ENCODE measurements at places on chromosomes 16 and 17.

DNA sequence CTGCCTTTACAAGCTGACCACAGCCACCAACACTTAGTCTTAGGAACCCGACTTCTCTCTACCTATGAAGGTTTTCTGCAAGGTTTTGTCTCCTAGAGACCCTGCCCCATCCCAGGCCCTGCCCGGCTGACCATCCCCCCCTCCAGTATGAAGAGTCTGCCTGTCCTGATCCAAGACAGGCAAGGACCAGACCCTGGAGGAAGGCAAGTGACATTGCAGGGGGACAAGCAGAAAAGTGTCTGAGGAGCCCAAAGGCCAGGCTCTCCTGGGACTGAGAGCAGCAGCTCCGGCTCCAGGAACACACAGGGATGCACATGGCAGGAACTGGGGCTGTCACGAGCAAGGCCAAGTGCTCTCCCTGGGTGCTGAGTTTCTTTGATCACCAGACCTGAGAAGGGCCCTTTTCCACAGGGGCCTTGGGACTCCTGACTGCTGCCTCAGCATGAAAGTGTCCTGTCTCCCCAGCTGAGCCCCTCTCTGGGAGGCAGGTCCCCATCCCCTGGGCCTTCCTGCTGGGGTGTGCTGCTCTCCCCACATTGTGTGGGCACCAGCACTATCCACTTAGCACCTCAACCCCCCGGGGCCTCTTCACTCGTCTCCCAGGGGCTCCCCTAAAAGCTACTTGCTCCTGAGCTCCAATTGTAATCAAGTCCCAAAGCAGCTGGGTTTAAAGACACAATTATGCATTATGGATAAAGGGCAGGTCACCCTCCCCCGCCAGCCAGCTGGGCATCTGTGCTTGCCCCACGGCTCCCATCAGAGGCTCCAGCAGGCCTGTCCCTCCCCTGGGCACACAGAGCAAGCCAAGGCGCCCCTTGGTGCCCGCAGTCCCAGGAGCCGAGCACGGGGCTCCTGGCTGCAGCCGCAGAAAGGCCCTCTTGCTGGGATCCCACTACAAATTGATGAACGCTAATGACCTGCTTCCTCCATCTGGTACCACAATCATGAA, 11.6 kb upstream of the CACNG4 start:
- DNase-seq, result no peak

GRCh38 chr16:86846136-86846535, 267.8 kb downstream of the FOXL1 start:
- DNase-seq, result no peak

GRCh38 chr16:55324285-55325079, 479 bp downstream of the IRX6 start:
- DNase-seq, result no peak

DNA sequence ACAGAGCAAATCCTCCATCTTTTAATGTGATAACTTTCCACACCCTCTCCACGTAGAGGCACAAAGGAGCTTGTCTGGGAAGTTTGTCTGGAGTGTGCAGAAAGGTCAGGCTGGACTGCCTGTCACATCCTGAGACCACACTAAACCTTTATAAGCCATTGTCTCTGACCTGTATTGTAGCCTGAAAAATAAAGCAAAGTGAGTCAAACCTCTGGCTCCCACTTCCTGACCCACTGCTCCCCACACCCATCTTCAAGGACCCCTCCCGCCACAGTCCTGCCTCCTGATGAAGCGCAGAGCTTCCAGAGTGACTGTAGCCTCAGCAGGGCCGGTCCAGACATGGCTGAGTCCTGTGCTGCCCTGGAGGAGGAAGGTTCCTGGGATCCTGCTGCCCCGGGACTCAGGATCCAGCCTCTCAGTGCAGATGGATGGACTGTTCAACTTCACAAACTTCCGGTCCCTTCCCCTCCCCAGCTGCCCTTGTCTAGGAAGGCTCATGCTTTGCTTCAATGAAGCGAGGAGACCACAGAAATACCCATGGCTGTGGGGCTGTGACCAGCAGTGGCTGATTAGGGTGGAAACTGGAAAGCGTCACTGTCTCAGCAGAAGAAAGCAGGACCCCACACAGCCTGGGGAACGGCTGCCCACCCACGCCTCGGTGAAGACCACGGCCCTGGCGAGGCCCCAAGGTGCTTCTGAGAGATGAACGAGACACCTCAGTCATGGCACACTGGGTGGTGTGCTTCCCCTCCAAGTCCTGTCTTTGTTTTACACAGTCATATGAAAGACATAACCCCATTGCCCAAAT, 30.9 kb upstream of the CLEC18B start:
- DNase-seq, result no peak

GRCh38 chr17:53249036-53249435, 573.7 kb upstream of the KIF2B start:
- DNase-seq, result no peak

DNA sequence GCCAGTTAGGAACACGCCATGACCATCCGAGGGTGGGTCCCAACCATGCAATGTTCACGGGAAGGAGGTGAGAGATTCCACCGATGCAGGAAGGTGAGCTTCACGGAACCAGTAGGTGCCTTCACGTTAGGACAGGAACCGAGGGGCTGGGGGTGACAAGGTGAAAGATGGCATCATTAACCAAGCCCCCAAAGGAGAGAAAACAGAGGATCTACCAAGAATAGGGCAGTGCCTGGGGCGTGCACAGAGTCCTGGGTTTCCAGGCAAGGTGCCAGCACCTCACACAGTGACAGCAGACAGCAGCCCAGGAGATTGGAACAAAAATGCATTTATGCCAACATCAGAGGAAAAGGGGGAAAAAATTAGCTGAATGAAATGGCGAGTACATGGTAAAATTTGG, 137.9 kb downstream of the GSG1L start:
- no peak for DNase-seq

GRCh38 chr17:57665128-57665527, 80.0 kb downstream of the CCDC182 start:
- DNase-seq, result no peak

DNA sequence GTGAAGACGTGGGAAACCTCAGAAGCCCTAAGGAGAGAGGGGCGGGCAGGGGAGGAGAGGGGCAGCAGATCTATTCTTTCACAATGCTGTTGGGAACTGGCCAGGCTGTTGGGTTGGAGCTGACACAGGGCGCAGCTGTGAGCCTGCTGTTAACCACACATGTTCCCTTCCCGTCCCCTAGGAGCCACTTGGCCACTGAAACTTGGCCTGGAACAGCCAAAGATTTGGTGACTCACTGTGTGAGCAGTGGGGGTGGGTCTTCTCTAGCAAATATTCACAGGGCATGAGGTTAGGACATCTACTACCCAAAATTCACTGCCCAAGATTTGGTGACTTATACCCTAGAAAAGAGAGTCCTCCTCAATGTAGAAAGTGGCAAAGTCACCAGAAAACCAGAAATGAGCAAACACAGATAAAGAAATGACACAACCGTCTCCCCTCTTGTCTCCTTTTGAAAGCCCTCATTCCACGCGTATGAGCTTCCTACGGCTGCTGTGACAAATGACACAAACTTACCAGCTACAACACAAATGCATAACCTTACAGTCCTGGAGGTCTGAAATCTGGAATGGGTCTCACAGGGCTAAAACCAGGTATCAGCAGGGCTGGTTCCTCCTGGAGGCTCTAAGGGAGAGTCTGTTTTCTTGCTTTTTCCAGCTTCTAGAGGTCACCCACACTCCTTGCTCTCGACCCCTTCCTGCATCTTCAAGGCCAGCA, 6.3 kb downstream of the TBC1D16 start:
- peak; percentile 77 for DNase-seq

DNA sequence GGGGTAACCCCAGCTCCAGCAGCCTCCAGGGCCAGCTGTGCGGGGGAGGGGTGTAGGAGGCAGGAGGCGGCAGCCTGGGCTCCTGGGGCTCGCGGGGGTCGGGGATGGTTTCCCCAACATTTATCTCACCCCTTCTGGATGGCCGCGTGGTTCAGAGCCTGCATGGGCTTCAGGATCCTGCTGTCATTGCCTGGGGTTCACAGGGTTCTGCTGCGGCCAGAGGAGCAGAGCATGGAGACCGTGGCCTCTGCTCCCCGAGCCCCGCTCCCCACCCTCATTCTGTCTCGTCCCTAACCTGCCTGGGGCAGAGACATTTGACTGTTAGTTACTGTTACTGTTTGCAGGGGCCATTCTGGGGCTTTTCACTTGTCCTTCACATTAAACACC, 4.9 kb downstream of the MYADML2 start:
- DNase-seq, result no peak

DNA sequence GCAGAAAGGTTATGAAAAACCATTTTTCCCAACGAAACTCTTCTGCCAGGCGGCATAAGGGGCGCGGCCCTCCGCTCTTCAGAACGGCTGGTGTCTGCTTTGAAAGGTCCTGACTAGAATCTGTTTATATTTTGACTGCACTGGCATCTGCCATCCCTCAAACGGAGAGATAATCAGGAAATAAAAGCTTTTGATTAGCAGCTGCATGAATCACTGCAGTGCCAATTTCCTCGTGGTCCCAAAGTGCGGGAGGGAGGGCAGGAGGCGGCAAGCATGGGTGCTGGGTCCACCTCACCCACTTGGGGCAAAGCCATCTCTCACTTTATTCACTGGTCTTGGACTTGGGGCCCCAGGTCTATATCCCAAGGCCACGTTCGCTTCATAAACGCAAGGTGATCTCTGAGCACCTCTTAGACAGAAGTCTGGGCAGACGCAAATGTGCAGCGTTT, 49.7 kb downstream of the TBC1D16 start:
- DNase-seq, result no peak

- DNase-seq, result no peak
These were observed 203.1 kb downstream of the MSI2 start for GRCh38 chr17:57459286-57459915.

DNA sequence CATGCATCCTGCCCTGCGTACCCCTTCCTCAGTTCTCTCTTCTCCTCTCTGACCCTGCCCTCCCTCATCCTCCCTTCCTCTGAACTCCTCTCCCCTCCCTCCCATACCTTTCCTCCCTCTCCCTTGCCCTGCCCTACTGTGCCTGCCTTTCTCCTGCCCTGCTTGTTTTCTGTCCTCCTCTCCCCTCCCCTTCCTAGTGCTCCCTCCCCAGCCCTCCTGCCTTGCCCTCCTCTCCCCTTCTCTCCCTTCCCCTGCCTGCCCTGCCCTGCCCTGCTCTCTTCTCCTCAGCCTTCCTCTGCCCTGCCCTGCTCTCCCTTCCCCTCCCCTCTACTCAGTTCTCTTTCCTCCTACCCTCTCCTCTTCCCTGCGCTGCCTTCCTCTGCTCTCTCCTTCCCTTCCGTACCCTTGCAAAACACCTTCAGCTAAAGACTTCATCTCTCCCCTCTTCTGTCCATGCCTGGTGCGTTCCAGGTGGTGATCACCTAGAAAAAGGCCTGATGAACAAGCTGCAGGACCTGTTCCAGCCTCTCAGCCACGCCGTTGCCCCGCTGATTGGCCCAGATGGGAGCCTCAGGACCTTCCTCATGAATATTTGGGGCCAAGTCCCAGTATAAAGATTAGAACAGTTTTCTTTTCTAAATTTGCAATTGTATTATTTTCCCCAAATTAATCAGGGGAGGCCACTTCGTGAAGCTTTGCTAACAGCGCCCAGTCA, 290.5 kb downstream of the CPPED1 start:
- DNase-seq, result no peak

GRCh38 chr17:82343560-82343959, 10.0 kb upstream of the SECTM1 start:
- no peak for DNase-seq

- no peak for DNase-seq
These were observed 337.1 kb downstream of the CNTNAP4 start for GRCh38 chr16:76614269-76614668.

DNA sequence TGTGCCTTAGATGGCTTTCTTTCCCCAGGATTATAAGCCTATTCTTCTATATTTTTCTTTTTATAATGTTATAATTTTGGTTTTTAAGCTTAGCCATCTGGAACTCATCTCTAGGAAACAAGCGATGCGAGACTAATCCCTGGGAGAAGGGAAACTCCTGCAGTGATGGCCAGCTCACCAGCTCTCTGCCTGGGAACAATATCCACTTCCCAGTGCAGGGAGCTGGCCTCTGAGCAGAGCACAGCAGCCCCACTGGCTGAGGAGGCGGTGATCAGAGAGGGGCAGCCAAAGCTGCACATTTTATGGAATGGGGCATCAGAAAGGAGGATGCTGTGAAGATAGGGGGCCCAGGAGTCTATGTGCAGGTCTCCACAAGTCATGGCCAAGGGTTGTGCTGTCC, 183.3 kb downstream of the LGALS9B start:
- DNase-seq, result peak; percentile 33

GRCh38 chr16:27281243-27281642, 12.7 kb upstream of the NSMCE1 start:
- no peak for DNase-seq

- no peak for DNase-seq
These were observed 8.4 kb downstream of the WDR81 start for GRCh38 chr17:1732833-1733321.

DNA sequence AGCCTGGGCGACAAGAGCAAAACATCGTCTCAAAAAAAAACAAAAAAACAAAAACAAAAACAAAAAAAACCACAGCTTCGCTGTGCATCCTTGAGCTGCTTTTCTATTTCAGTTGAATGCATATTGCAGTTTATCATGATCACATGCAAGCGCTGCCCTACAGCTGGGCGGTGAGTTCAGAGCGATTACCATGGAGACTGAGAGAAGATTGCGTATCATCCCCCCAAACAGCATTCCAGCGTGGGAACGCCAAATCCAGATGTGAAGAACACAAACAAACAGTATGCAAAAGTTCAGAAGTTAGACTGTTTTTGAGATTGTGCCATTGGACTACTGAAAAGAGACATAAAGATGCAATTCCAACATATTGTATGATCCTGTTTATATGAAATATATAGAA, 15.1 kb upstream of the SLC52A1 start:
- peak; percentile 22 for DNase-seq

DNA sequence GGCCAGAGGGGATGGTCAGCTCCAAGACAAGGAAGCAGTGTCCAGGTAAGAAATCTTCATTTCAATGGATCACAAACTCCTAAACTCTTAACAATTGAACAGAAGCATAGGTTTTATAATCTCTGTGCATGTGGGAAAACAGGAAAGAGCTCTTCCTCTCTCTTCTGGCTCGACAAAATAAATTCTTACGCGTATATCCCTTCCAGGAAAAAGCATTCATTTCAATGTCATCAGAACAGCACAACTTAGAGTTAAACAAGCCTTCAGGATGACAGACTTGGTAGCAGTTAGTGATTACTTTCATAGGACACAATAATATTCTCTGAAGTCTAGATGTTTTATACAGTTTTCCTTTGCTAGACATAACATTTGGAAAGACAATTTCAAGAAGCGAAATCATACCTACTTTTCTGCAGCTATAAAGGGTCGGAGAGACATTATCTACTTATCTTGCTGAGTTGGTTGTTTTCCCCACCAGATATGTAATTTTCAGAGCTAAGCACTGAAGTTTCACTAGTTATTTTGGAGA, 19.3 kb upstream of the SLC35G3 start:
- DNase-seq, result no peak

DNA sequence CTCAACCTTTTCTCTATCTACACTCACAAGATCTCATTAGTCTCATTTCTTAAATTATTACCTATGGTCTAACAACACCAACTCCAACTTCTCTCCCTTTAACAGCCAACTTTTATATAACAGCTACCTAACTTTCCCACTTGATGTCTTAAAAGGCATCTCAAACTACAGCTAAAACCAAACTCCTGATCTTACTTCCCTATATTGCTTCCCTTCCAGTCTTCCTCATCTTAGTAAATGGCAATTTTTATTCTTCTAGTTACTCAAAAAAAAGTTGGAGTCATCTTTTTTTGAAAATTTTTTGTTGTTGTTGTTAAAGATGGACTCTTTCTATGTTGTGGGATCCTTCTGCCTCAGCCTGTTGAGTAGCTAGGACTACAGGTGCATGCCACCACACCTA, 15.3 kb downstream of the SRR start:
- DNase-seq, result no peak

GRCh38 chr16:49484451-49484849, 110.8 kb downstream of the C16orf78 start:
- DNase-seq, result no peak

Measured in fibroblast of skin of abdomen (primary cell).